Stimulated activated CD4-positive, alpha-beta T cell treated with anti-CD3 and anti-CD28 coated beads, Interleukin-15, amount 100 ng/mL, for 1 hour (primary cell): ENCODE measurements at places on chromosomes 12 and 14.

DNA sequence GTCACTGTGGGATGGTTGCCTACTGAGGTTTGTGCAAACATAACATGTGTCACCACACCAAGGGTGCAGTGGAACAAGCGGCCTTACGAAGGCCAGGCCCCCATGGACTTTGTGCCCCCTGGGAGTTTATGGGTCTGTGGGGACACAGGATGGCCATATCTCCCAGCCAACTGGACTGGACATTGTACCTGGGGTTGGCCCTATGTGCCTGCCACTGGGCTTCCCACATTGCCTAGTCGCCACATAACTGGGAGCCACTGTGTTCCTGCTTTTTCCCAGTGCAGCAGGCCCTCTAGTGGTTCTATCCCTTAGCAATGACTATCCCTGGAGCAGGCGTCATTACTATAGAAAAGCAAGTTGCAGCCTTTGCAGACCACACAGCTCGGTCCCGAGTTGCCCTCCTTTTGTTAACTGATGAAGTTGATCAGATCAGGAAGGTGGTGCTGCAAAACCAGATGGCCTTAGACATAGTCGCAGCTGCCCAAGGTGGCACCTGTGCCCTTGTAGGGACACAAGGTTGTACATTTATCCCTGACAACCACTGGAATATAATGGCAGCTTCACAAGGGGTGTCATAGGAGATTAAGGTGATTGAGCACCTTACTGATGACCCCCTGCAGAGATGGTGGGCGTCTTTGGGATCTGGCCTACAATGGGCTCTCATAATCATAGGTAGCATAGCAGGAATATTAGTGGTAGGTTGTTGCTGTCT is 15.2 kb upstream of the RNASE12 start:
- DNase-seq: no peak

DNA sequence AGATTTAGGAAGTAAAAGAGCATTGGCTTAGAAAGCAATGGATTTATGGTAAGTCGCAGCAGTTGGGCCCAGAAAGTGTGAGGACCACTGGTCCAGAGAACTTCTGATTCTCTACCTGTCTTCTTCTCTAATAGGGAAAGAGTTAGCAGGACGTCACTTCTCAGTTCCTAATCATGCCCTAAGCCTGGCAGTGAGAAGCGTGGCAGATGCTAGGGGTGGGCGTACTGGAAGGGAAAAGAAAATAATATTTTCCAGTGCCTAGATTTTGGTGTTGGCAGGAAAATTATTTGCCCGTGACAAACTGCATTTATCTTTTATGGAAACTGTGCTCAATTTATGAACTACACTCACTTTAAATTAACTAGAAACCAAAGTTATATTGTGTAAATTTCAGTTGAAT is 212.3 kb downstream of the PPFIA2 start:
- no peak for DNase-seq

GRCh38 chr12:126051611-126052107 is 986.4 kb downstream of the AACS start:
- DNase-seq: no peak

DNA sequence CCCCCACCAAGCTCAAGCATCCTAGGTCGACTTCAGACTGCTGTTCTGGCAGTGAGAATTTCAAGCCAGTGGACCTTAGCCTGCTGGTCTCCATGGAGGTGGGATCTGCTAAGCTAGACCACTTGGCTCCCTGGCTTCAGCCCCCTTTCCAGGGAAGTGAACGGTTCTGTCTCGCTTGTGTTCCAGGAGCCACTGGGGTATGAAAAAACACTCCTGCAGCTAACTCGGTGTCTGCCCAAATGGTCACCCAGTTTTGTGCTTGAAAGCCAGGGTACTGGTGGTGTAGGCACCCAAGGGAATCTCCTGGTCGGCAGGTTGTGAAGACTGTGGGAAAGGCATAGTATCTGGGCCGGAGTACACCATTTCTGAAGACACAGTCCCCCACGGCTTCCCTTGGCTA is 44.6 kb upstream of the FKBP4 start:
- DNase-seq: no peak

DNA sequence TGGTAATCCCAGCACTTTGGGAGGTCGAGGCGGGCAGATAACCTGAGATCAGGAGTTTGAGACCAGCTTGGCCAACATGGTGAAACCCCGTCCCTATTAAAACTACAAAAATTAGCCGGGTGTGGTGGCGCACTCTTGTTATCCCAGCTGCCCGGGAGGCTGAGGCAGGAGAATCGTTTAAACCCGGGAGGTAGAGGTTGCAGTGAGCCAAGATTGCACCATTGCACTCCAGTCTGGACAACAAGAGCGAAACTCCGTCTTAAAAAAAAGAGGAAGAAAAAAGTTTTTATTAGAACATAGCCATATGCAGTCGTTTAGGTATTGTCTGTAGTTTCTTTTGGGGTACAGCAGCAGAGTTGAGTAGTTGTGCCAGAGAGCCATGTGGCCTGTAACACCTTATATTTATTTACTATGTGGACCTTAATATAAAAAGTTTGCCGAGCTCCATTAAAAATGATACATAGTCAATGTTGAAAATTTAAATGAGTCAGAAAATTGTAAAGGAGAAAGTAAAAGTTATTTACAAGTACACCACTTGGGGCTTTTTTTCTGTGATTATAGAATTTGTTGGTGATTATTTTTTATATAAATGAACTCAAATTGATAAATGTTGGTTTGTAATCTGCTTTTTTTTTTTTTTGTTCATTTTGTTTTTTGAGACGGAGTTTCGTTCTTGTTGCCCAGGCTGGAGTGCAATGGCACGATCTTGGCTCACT is 2.2 kb downstream of the ADIPOR2 start:
- DNase-seq: no peak

DNA sequence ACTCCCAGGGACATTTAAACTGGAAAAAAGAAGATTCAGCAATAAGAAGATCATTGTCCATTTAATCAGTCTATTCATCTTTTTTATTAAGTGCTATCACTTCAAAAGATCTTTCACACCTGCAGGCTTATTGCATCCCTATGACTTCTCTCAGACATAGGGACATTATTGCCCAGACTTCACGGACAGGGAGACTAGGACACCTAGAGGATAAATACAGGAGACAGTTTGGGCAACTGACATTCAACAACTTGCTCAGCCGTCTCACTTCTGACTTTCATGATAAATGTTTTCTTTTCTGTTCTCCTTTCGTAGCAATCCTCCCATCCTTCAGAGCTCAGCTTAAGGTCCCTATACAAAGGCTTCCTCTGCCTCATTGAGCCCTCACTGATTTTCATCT is 84.3 kb downstream of the TMEM30B start:
- DNase-seq: no peak

DNA sequence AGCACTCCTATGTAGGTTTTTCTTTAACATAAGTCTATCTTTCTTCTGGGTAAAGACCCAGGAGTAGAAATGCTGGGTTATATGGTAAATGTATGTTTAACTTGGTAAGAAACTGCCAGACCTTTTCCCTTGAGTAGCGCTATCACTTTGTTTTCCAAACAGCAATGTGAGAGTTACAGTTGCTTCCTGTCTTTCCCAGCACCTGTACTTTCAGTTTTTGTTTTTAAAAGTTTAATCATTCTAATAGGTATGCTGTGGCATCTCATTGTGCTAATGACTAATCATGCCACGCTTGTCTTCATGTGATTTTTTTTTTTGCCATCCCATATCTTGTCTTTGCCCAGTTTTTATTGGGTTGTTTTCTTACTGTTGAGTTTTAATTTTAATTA is 28.1 kb downstream of the GIT2 start:
- no peak for DNase-seq

GRCh38 chr12:28626504-28626903 is 436.2 kb downstream of the CCDC91 start:
- no peak for DNase-seq

DNA sequence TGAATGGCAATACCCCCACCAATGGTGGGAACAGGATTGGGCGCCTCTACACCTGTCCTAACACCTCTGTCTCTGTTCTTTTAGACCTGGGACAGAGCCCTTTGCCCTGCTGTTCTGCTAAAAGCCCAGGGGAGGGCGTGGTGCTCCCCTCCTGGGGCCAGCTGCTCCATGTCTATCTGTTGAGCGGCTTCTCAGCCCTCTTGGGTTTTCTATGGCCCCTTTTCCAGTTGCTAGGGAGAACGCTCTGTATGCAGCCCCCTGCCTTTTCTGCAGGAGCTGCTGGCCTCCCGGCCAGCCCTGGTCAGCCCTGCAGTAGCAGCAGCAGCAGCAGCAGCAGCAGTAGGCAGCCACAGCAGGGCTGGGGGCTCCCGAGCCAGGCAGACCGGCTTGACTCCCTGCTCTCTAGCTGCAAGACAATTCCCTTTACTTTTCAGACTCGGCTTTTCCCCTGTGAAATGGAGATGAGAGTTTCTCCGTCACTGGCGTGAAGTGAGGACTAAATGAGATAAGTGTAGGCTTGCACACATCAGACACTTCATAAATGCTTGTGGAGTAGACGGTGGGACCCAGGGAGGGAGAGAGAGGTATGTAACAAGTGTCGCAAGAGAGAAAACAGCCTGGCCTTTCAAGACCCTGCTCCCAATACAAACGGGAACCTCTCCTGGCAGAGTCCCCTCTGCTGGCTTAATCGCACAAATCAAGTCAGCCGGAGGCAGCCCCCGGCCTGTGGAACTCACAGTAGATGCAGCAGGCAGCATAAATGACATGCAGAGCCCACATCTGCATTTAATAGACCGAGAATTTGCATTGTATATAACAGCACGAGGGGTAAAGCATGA is 1.0 kb downstream of the RTL1 start:
- DNase-seq: no peak

DNA sequence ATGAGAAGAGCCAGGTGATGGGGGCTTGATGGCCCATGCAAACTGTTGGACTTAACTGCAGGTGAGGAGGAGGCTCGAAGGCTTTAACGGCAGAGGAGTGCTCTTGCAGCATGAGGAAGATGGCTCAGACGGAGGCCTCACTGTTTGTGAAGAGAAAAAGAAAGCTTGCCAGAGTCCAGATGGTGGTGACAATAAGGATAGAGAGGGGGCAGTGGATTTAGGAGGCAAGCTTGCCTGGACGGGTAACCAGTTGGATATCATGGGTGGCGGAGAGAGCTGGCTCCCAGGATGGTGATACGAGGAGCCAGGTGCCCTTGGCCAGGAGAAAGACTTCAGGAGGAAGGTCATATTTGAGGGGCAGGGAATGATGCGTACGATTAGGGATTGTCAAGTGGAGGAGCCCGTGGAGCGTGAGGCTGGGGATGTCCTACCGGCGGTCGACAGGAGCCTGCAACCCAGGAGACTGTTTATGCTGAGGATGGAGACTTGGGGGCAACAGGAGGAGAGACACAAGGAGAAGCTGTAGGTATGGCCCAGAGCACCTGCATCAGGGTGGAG is 71.8 kb downstream of the CACNA1C start:
- no peak for DNase-seq

- no peak for DNase-seq
Observed at GRCh38 chr12:29883525-29883924, 99.8 kb upstream of the TMTC1 start.

- DNase-seq: no peak
Observed at GRCh38 chr12:43309959-43310358, 242.0 kb downstream of the ADAMTS20 start.

- DNase-seq: no peak
Observed at GRCh38 chr14:97206916-97207315, 409.7 kb downstream of the VRK1 start.

- DNase-seq: no peak
Observed at GRCh38 chr14:91135039-91135438, 21.2 kb downstream of the DGLUCY start.

DNA sequence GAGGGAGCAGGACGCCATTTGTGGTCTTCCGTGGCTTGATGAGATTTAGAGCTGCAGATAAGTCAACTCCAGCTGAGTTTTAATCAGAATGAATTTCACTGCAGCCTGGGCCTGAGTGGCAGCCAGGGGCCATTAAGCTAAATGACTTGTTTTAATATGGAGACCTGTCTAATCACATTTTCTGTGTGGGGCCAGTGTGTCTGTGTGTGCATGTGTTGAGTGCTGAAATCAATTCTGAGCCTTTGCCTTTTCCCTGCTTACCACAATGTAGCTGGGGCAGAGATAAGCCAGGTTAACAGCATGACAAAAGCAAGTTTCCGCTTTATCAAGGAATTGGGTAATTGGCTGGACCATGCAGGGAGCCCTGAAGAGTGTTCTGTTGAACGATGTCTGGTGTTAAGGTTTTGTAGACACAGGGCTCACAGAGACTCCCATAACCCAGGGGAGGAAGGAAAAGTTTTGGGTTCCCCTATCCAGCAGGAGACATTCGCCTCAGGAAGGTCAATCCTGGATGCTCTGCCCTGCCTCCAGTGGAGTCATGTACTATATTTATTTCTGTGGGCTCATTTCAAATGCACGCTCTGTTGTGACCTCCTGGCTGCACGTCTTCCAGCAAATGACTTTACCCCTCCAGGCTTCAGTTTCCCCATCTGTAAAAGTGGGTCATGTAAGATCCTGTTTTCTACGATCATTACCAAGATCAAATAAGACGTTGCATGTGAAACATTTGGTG is 24.2 kb downstream of the RPH3A start:
- no peak for DNase-seq

- no peak for DNase-seq
Observed at GRCh38 chr12:3832738-3833137, 40.5 kb downstream of the PARP11 start.

- no peak for DNase-seq
Observed at GRCh38 chr14:73125746-73126145, 10.6 kb upstream of the PSEN1 start.

GRCh38 chr12:49646871-49647654 is 23.7 kb downstream of the PRPF40B start:
- DNase-seq: no peak

- no peak for DNase-seq
Observed at GRCh38 chr12:68460236-68460635, 128.1 kb upstream of the MDM1 start.

DNA sequence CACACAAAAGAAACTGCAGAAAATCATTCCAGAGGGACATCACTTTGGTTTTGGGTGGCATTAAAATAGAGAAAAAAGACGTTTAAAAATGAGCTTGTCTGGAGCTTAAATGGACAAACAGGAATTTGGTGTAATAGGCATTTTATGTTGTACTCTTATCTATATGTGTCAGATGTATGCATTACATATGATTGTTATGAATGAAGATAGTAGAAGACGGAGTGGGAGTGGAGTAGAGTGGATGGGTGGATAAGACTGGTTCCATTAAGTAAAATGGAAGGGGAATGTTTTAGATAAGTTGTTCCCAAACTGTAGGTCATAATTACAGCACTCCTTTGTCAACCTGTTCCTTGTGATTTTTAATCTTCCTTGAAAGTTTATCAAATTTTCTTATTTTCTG is 1.9 kb downstream of the CCDC91 start:
- no peak for DNase-seq

GRCh38 chr14:101900253-101900652 is 64.1 kb upstream of the DYNC1H1 start:
- no peak for DNase-seq

GRCh38 chr14:76583805-76584204 is 177.5 kb upstream of the VASH1 start:
- DNase-seq: no peak
